Stimulated activated naive B cell treated with anti-CD40 and anti-IgM and Interleukin-4, amounts not matched to agents 10 μg/mL and 1 μg/mL and 100 μg/mL, for 72 hours (primary cell): ENCODE measurements at places on chromosomes 12 and 14.

- no peak for DNase-seq
These were observed 50.5 kb downstream of the TTC9 start for GRCh38 chr14:70692210-70692609.

DNA sequence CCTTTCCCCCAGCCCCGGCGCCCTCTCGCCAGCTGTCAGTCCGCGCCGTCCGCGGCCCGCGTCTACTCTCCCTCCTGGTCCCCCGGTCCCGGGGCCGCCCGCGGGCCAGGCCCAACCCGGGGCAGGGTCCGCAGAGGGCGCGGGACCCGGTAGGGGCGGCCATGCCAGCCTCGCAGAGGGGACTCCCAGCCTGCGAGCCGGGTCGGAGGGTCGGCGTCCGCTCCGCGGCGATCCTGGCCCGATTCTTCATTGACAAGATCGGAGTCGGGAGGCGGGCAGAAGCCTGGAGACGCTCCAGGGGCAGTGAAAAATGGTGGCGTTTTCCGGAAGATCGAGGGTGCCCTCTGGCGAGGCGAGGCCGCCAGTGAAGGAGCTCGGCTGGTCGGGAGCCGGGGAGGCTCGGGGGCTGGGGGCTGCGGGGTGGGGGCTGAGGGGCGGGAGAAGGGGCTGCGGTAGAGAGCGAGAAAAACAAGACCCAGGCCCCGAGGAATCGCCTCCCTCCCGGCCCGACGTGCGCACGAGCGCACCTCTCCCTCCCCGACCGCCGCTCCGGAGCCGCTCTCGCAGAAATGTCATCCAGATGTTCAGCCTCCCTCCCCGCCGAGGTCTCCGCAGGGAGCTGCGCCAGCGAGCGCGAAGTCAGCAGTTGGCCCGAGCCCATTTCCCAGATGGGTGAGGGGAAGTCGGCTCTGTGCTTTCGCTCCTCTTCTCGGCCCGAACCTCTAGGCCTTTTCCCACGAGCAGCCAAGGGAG, 647 bp upstream of the TGFB3 start:
- peak; percentile 65 for DNase-seq

DNA sequence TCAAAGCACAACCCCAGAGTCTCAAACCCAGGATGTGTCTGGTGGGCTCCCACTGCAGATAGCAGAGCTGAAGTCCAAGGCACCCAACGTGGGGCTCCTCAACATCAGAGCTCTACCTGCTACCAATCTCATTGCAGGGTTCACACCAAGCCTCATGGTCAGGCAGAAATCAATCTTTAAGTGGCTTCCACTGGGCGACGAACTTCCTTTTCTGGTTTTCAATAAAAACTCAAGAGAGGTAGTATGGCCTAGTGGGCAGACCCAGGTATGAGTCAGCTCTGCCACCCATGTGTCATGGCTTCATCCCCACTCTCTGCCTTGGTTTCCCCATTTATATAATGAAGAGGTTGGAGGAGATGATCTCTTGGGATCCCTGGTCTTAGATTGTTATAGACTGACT, 47.0 kb downstream of the BCL11B start:
- DNase-seq: no peak

GRCh38 chr14:64683264-64683663, 21.0 kb upstream of the PLEKHG3 start:
- DNase-seq: no peak

- no peak for DNase-seq
These were observed 107.1 kb downstream of the NPAS3 start for GRCh38 chr14:33045760-33046159.

DNA sequence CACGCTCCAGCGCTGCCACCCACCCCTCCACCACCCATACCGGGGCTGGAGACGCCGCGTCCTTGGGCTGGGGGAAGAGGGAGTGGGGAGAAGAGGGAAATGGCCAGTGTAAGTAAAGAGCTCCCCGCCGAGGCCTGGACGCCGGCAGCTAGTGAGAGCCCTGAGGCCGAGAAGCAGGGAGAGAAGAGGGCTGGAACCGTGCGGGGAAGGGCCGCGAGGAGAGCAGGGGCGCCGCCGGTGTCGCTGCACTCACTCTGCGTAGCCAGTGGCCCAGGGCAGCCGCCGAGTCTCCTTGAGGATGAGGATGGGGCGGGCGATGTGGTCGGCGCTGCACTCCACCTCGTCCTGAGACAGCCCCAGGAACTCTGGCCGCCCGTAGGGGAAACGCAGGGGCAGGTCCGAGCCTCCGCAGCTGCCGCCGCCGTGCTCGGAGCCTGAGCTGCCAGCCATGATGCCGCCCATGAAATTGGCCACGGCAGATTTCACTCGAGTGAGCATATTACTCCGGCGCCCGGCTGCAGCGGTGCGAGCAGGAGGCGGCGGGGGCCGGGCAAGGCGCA, 631 bp downstream of the PPM1H start:
- DNase-seq: peak; percentile 4

DNA sequence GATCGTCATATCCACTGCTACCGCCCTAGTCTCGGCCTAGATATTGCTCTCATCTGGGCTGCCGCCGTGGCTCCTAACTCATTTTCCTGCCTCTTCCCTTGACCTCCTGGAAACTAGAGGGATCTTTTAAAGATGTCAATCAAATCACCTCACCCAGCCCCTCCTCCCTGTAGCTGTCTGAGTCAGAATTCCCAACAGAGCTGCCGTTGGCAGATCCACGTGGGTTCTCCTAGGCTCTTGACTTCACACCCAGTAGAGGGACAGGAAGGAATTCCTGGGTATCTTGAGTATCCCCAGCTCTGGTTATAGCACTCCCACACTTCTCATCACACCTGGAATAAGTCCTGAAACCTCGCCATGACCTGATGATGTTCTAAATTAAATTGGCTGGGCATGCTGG, 11.9 kb downstream of the TGFB3 start:
- DNase-seq: no peak

DNA sequence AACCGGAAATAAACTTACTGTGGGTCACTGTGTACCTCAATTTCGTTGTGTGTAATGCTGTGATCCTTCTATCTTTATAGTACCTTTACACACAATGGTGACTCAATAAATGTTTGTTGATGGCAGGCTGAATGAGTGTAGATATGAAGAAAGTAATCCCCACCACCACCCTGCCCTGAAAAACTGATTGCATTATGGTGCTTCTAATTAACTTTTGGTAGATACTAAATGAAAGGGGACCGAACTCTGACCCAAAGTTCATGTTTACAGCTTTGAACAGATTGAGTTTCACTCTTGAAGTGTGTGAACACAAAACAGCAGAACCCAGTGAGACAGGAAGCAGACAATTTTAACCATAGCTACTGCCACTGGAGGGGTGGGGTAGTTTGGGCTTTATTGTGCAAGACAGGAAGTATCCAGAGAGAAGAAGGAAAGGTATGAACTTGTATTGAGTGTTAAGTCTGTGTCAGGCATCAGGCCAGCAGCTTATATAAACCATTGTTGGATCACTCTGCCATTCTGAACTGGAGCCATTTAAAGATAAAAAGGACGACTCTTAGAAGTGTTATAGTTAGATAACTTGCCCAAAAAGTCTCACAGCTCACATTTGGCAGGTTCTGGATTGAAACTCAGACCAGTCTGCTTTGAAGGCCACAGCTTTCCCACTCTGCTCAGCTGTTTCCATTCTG, 197.0 kb upstream of the AMIGO2 start:
- peak; percentile 15 for DNase-seq

DNA sequence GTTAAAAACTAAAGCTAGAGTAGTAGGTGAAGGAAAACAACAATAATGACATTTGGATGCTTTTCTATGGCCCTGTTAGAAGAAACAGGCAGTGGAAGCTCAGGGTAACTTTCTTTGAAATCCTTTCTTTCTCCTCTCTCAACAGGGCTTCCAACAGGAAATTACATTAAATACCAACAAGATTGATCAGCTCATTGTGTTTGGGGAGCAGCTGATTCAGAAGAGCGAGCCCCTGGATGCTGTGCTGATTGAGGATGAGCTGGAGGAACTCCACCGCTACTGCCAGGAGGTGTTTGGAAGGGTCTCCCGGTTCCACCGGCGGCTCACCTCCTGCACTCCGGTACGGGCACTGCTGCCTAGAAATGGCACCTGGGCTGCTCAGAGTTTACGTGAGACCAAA, 81.5 kb downstream of the ESR2 start:
- no peak for DNase-seq

DNA sequence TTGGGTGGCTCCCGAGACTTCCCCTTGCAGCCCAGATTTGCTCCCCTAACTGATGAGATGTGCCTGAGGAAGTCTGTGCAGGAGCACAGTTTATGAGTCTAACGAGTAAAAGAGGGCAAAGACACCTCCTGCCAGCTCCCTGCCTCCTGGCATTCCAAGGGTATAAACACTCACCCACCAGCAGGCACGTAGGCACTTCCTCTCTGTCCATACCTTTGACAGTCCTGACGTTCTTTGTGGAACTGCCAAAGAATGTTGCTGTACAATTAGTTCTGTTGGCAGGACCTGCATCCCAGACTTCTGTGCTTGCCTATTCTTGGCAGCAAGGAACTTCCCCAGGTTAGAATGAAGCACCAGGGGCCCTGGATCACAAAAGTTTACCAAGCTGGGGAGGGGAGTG, 889.3 kb downstream of the BCL11B start:
- no peak for DNase-seq
